ENCODE measurements at places on chromosomes 2 and 18. TPM values are rescaled to one million over a fixed set of nuclear protein-coding genes. Genes with fewer than 3 reads are reported as not detected.
A peak's percentile ranks its signal among the peaks of the same experiment; 100 is the strongest.

GRCh38 chr18:23209031-23209430 lies 73.7 kb downstream of the CABLES1 start:
- peak; percentile 21 for DNase-seq

DNA sequence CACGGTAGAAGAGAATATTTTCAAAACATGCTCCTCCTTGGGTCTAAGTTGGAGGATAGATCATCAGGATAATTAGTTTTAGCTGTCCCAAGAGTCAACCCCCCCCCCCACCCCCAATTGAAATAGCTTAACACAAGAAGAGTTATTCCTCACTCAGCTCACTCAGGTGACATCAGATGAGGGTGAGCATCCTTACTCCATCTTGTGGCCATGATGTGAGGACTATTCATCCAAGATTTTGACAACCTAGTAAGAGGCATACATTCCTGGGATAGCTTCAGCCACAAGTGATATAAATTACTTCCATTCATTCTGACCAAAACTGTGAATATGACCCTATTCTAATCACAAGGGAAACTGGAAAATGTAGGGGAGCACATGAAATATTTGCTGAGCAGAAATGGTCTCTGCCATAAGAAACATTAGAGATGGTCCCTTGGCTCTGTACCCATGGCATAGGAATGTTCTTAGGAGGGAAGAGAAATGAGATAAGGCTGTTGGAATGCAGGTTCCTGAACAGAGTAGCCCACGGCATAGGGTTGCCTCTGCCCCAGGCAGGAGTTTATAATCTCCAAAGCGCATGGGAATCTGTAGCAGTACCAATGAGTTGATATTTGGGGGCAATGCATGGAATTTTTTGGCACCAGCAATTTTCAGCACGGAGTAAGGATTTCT lies 257.2 kb downstream of the CYRIA start:
- no peak for DNase-seq

DNA sequence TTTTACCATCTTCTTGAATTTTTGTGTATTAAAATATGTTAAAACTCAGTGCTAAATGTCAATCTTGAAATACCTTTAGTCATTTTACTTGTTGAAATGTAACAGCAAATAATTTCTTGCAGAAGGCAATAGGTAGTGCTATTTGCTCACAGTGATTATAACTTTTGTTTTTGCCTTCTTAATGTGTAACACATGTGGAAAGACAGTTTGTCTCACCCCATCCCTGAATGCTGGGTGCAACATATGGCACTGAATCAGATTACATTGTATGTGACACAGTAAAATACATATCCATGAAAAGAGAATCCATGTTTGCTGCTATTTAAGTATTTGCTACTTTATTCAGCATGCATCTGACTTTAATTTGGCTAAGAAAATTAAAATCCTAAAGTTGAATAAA lies 35.3 kb downstream of the FRZB start:
- DNase-seq = no peak

DNA sequence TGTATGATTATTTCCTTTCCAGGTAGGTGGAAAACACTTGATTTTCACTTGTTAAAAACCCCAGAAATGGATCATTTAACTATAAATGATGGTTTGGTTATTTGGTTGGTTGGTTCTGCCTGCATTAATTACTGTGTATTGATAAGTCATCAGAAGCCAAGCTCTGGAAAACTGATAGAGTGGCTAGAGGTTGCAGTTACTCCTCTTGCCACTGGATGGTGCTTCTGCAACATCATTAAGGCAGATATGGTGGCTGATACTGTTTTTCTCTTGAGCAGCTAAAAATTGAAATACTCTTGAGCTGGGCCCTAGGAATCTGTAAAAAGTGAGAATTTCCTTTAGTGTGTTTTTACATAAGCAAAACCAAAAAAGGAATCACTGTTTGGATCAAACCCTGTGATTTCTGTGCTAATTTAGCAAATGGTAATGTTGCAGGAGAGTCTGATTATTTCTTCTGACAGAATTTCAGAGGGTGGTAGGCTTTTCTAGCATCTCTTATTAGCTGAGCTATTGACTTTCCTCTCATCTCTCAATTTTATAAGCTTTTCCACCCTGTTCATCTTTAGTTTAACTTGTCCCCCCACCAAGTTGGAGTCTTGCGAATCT lies 54.3 kb downstream of the RAB10 start:
- DNase-seq = no peak

- no peak for DNase-seq
These were observed 67.3 kb upstream of the SNTG2 start for GRCh38 chr2:883260-883802.

- no peak for DNase-seq
These were observed 102.4 kb downstream of the AOX1 start for GRCh38 chr2:200687922-200688920.

GRCh38 chr2:180991361-180991760 lies 11.0 kb downstream of the UBE2E3 start:
- DNase-seq = no peak

DNA sequence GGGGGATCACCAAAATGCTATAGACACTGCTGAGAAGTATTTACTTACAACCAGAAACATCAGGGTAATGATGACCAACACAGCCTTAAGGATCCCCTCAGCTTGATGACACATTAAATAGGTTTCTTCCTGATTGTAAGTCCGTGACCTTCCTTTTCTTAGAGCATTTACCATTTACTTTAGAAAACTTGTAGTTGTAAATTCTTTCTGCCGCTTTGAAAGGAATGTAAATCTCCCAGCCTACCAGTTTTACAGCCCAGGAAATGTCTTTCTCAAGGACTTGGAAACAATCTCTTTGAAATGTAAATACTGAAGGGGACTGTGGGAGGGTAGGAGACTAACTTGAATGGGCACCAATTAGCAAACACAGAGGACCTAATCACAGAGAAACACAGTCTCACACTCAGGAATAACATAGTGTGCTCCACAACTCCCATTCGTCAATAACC lies 278.6 kb downstream of the DSC3 start:
- DNase-seq = no peak

GRCh38 chr2:112887964-112888749 lies 22.8 kb upstream of the IL37 start:
- no peak for DNase-seq

- no peak for DNase-seq
These were observed 30.3 kb upstream of the DARS1 start for GRCh38 chr2:136015699-136016098.

DNA sequence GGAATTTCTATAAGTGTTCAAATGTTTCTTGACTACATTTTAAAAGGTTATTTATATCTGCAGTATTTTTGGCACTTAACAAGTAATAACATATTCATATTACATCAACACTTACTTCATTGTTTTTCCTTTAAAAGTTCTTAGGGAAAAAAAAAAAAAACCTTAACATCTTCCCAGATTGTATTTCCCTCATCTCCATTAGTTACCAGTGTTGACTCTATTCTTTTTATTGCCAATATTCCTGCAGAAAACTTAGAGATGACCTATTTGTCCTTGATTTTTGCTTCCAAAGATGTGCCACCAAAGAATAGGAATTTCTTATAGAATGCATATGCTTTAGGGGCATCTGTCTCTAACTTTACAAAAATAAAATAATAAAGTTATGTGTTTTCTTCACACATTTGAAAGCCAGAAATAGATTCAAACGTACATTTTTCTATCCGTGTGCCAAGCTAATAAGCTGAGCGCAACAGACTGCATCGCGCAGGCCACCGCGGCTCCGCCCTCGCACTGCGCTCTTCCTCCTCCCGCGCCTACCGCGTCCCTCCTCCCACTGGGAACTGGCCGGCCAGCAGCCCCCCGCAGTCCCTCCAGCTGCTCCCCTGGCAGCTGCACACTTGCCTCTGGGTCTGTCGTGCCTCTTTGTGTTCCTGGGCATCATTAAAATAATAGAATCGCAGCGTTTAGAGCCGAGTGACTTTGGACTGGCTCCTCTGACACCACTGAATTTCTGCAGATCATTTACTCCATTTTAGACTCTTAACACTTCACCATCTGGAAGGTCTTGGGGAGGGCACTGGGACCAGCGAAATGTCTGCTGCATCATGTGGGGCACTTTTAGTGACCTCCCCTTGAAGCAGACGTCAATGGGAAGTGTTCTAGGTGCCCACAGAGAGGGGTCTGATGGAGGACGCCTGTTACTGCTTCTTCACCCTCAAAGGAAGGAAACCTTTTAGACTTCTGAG lies 21.2 kb upstream of the NAB1 start:
- DNase-seq = no peak

DNA sequence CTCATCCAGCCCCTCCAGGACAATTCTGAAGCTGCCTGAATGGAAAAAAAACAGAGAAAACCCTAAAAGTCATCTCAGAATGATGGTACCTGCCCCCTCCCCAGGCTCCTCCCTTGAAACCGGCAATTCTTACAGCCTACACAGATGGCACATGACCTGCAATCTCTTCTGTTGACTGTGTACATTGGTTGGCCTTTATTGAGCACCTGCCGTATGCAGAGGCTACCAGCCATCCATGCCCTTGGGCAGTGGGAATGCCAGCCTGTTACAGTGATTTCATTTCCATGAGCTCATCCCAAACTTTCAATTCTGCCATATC lies 57.1 kb downstream of the EMX1 start:
- DNase-seq = no peak

DNA sequence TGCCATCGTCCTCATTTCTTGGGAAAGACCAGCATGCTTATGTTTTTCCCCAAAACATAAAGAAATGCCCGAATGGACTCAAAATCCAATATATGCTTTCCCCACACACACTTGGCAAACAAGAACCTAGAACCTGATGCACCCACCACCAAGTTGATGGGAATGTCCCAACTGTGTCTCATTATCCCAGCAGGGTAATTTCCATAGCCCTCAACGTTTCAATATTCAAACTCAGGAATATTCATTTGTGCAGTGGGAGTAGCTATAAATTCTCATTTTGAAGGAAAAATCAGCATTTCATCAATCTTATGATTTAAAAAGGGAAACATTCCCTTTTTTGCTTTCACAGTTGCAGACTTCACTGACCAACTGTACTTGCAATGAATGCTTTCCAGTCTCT lies 50.7 kb downstream of the SNORC start:
- DNase-seq = no peak

DNA sequence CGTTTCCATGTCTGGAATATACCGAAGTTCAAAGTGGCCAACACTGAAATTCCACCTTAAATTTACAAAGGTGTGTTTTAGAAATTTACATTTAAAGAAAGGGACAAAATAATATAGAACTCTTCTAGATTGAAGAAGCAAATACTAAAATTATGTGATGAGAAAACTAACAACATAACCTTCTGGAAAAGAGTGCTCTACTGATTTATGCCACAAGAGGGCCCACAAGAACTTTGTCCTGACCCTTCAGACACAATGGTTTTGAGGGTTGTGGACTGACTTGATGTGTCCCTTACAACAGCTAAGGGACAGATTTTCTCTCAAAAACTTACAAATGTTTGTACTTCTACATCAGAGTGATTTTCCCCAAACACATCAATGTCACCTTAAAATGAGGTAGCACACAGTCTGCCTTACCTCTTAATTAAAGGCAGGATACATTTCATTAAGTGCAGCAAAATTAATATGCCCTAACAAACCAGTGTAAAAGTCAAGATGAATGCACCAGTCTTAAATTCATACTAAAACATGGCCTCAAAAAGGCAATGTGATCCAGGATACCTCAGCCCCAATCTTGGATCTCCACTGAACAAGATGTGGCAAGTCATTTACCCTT lies 36.2 kb downstream of the EIF2AK3 start:
- peak; percentile 52 for DNase-seq

DNA sequence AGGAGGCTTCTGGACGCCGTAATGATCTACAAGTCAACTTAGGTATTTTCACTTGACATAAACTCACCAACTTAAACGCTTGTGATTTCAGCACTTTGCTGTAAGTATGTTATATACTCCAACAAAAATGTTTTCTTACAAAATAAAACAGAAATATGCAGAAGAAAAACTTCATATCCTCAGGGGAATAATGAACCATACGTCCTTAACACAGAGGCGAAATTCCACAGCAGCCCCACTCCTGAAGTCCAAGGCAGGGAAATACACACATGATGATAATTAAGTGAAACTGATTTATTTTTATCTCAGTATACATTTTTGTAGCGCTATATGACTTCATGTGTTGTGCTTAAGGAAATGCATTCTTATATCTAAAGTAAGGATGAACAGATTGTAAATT lies 335.4 kb upstream of the VWC2L start:
- no peak for DNase-seq

DNA sequence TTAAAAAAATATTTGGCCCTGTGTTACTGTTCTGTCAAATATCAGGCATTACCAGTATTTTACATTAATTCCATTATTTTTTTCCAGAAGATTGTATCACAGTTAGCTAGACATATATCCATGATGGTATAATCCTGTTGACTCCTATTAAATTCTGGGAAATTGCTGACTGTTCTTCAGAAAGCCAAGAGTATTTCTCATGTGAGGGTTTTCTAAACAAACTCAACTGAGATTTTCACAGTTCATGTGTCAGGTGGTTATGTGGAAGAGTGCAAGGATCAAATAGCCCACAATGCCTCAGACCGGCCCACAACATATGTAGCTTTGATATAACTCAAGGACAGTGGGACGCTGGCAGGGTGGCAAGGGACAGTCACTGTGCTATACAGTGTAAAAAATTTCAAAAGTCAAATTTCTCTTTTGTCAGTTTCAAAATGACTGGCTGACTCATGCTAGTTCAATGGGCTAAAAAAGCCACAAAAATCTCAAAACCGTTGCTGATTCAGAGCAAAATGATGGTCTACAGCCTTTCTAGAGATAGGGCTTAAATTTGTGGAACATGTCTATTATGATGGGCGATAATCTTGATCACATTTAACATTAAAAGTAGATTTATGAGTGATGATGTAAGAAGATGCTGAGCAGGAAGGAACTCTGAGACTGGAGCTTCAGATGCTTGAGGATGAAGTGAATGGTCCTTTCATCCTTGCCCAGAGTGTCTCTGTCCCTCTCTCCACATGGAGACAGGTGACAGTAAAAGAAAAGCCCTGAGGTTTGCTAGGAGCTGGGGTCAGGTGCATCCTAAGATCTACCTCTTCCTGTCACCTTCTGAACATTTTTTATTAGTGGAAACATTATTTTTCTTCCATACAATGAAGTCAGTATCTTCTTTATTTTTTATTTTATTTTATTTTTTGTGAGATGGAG lies 175.8 kb upstream of the PIEZO2 start:
- peak; percentile 5 for DNase-seq

The NETO1 gene
- total RNA-seq = not detected

The CCDC74B gene
- 2.8 TPM for total RNA-seq

The GPAT2 gene
- 4.7 TPM for total RNA-seq

The AGXT gene
- total RNA-seq = not detected

The NAT8 gene
- not detected for total RNA-seq

The TOGARAM2 gene
- 4.3 TPM for total RNA-seq

The LAMA1 gene
- not detected for total RNA-seq

The SNRNP27 gene
- 69.4 TPM for total RNA-seq

The BAZ2B gene
- 9.4 TPM for total RNA-seq

The KIF5C gene
- total RNA-seq = 16.4 TPM

The CXCR1 gene
- not detected for total RNA-seq
